AML-193 (cell line): ENCODE measurements at places on chromosomes 5 and 9.
A peak's percentile ranks its signal among the peaks of the same experiment; 100 is the strongest.

DNA sequence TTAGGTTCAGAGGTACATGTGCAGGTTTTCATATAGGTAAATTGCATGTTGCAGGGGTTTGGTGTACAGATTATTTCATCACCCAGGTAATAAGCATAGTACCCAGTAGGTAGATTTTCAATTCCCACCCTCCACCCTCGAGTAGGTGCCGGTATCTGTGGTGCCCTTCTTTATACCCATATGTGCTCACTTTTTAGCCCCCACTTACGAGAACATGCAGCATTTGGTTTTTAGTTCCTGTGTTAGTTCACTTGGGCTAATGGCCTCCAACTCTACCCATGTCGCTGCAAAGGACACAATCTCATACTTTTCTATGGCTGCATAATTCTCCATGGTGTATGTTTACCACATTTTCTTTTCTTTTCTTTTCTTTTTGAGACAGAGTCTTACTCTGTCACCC is 21.2 kb downstream of the ITK start:
- DNase-seq, result no peak

- DNase-seq, result no peak
Measured at GRCh38 chr9:127935765-127936221, 1.9 kb downstream of the DPM2 start.

GRCh38 chr5:83474161-83474796 is 2.7 kb downstream of the VCAN start:
- DNase-seq, result no peak

- no peak for DNase-seq
Measured at GRCh38 chr9:38694676-38695075, 25.3 kb downstream of the FAM240B start.

DNA sequence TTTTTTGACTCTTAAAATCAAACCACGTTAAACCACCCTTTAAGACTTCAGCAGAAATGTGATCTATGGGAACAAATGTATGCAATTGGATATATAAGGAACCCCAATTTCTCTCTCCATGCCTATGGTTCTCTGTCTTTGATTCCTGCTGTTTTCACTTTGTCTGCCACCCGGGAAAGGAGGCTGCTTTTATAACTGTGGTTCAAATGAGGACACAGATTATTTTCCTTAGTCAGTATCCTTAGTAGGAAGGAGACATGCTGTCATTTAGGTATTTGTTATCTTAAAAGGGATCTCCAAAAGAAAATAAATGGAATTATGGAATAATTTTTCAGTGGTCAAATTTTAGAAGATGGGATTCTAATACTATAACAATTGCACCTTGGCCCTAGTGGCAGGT is 176.1 kb upstream of the NREP start:
- DNase-seq, result no peak

- DNase-seq, result peak; percentile 18
Measured at GRCh38 chr5:96067894-96068614, 106.4 kb upstream of the ELL2 start.

GRCh38 chr9:90808890-90809685 is 7.5 kb downstream of the SYK start:
- DNase-seq, result peak; percentile 69

DNA sequence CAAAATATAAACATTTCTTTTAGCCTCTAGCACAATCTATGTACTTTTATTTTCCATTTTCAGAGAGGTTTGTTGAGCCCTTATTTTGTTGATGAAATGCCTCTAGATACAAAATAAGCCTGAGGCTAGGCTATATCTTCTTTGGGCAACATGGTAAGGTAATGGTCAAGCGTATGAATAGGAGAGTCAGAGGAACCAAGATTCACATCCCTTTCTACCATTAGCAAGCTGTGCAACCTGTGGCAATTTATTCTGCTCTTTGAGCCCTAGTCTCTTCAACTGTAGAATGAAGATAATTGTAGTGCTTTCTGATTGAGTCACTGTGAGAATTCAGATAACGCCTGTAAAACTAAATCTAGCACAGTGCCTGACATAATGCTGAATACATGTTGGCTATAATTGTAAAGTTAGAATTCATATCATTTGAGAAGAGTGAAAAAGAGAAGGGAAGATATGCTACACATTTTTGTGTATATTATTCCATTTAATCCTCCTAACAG is 412.5 kb downstream of the CCDC171 start:
- no peak for DNase-seq

DNA sequence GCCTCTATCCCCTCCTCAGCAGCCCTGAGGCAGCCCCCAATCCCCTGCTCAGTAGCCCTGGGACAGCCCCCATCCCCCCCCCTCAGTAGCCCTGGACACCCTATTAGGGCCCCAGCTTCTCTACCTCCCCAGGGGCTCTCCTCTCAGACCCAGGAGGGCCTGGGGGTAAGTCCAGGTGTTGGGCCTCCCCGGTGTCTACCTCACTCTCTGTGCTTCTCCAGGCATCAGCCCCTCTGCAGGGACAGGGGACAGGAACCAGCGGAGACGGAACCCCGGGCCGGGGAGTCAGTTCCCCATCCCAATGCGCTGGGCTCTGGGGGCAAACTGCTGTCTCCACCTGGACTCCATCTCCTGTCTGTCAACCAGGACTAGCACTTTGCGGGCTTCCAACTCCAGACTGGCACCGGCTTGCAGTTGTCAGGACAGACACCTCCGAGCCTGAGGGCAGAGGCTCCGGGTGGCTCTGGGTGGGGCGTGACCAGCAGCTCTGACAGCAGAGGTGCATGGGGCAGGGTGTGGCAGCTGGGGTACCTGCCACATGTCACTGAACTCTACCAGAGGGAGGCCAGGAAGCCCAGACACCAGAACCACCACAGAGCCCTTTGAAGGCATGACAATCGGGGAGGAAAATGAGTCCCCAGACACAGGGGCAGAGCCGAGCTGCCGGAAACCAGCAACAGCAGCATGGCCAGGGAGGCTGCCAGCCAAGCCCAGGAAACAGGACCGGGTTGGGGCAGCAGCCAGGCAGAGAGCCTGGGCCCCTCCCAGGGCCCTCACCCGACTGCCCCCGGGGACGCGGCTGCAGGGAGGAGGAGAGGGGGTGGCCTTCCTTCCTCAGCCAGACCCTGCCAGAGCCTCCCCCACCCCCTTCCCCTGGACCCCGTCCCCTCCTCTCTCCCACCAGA is 17.7 kb upstream of the UBAC1 start:
- no peak for DNase-seq

DNA sequence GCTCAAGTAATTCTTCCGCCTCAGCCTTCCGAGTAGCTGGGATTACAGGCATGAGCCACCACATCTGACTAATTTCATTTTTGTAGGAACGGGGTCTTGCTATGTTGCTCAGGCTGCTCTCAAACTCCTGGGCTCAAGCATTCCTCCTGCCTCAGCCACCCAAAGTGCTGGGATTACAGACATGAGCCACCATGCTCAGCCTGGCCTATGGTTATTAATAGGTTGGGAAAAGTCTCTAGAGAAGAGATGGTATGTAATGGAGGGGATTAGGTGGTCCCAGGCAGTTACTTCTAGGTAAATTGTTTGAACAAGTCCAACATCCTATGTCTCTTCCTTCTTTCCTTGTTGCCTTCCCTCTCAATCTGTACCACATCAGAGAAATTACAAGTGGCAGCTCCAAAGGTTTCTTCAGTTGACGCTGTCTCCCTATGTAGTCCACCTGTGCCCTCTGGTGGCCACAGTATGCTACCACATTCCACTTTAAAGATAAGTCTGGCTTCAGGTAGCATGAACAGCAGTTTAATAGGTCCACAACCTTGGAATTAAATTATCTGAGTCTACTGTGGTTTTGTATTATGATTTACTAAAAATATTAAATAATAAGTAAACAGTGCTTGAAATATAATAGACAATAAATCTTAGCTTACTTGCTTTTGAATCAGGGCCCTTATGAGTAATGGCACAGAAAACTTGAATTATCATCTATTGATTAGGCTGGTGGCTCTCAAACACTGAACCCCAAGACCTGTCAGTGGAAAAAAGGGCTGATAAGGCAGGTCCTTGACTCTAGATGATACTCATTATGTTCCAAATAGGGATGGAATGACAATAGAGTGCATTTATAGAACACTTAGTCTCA is 9.7 kb downstream of the TIGD6 start:
- peak; percentile 57 for DNase-seq

GRCh38 chr5:15645381-15646160 is 145.6 kb downstream of the FBXL7 start:
- no peak for DNase-seq

GRCh38 chr5:142222225-142222865 is 102.5 kb downstream of the SPRY4 start:
- DNase-seq, result peak; percentile 2

- peak; percentile 59 for DNase-seq
Measured at GRCh38 chr5:154179846-154180710, 10.5 kb upstream of the GALNT10 start.

- no peak for DNase-seq
Measured at GRCh38 chr5:162487528-162488525, 420.3 kb downstream of the GABRG2 start.

GRCh38 chr9:133987946-133988665 is 4.0 kb downstream of the VAV2 start:
- no peak for DNase-seq

- no peak for DNase-seq
Measured at GRCh38 chr9:136865768-136866103, 372 bp downstream of the EDF1 start.

- DNase-seq, result no peak
Measured at GRCh38 chr9:8012986-8013385, 213.4 kb upstream of the DMAC1 start.

DNA sequence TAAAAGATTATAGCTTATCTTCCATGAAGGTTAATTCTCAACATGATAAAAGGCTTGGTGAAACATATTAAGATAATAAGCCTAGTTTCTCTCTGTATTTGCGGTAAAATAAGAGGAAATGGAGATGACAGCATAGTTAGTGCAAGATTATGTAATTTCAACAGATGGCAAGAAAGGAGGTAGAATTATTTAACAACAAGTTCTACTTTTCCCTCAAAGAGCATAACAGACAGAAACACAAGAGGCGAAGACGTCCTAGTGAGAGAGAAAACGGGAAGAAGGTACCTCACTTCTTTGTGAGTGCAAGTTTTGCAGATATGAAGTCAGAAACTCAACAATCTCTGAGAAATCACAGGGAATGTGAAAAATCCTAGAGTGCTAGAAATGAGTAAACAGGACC is 144.8 kb upstream of the ADCY2 start:
- peak; percentile 44 for DNase-seq

DNA sequence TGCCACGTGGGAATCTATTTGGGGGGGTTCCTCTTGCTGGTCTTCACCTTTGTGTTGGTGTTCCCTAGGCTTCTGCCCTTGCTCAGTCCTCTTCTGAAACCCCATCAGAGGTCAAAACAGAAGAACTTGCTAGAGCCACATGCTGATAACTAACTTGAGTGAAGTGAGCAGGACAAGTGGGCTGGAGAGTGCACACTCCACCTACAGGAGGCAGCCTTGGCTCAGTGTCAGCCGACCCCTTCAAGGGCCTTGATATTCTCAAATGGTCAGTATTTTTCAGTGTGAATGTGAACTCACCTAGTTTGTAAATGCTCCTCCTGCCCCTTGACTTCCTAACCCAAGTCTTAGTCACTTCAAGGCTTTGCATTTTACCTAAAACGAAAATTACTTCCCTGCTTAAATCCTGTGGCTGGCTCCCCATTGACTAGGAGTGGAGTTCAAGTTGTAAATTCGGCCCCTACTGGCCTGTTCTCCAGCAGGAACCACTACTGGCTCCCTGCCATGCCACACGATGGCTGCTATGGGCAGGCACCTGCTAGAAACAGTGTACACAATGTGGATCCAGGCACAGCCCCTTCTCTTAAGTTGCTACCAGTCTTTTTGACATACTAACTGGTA is 3.6 kb upstream of the SLC1A3 start:
- DNase-seq, result peak; percentile 28

DNA sequence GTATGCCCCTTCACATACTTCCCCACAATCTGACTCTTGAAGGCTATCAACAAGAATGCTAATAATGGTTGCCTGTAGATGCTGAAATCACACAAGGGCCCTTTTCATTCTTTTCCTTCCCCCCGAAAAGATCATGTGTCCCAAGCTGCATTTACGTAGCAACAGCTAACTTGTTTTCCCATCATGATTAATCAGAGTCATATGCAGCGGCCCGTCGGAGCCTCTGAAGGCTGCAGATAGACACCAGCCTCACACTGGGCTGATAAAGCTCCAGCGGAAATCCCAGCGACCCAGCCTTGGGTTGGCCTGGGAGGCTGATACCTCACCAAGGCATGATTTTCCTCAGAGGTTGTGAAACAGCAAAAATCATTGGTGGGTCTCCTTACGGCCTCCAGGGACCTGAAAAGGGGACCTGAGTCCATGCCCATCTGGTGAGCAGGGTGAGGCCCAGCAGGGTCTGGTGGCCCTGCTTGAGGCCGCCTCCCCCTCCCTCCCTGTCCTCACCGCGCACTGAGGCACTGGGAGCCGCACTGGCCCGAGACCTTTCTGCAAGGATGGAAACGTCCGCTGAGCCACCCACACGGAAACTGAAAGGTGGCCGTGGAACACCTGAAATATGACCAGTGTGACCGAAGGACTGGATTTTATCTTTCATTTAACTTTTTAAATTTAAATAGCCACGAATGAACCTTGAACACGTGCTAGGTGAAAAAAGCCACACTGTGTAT is 114.2 kb upstream of the PHYKPL start:
- DNase-seq, result no peak

DNA sequence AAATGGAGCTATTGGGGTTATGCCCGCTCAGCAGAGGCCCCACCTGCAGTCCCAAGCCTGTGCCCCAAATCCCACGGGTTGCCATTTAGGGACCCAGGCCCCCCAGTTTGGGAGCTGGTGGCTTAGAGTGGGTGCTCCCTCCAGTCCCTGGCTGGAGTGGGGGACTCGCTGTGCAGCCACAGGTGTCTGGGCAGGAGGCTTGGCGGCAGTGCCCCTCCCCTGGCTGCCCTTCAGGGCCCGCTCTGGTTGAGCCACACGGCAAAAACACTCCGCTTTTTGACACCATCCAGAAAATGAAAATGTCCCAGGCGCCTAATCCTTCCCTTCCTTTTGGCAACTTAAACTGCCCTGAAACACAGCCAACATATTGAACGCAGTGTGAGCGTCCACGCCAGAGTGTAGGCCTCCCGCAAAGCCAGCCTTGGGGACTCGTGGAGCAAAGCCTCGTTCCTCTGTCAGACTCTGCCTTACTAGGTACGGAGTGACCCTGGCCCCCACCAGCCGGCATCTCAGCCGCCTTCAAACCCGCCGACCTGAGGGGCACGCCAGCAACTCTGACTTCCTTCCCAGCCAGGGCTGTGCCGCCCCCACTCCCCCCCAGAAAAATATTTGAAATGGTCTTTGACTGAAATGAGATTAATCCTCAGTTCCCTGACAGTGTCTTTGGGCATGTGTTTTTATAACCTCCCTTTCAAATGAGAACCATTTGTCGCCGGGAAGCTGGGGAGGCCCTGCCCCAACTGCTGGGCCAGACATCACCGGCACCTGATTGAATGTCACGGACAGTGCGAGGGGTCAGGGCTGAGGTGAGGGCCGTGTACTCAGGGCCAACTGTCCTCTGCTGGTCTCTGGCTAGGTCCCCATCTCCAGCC is 98.5 kb upstream of the LMX1B start:
- DNase-seq, result no peak
